ENCODE measurements at places on chromosomes 3 and 15.

DNA sequence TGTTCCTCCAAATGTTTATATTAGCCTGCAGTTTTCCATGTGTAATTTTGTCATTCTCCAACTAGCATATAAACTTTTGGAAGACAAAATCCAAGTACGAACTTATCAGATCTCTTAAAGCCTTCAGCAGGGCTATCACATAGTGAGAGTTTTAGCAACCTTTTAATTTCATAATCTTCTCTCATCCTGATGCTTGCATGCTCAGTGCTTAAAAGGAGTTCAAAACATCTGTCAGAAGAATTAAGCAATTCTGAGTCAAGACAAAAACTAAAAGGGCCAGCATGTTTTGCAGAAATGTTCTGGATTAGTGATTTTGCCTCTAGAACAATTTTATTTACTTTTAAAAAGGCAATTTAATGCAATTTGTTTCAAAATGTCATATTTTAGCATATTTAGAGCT, 73.4 kb upstream of the SLC2A2 start:
- DNase-seq: no peak

DNA sequence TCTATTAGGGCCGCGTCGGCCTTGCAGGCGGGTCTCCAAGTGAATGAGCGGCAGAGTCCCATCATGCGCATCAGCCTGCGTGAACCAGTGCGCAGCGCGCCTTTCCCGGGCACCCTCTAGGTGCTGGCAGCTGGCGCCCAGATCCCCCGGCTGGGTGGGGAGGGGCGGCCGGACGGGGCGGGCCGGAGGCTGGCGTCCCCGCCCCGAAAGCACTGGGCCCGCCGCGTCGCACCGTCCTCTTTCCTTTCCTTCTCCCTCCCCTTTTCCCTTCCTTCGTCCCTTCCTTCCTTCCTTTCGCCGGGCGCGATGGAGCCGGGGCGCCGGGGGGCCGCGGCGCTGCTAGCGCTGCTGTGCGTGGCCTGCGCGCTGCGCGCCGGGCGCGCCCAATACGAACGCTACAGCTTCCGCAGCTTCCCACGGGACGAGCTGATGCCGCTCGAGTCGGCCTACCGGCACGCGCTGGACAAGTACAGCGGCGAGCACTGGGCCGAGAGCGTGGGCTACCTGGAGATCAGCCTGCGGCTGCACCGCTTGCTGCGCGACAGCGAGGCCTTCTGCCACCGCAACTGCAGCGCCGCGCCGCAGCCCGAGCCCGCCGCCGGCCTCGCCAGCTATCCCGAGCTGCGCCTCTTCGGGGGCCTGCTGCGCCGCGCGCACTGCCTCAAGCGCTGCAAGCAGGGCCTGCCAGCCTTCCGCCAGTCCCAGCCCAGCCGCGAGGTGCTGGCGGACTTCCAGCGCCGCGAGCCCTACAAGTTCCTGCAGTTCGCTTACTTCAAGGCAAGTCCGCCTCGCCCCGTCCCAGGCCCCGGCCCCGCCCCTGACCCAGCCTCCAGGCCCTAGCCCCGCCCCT, at the start of gene CRTAP:
Gene CRTAP, plus strand, starts transcription at position 243 of the 850 bp plus-strand sequence. Its CDS starts 64 bp downstream, at position 307.
- DNase-seq: peak; percentile 79

DNA sequence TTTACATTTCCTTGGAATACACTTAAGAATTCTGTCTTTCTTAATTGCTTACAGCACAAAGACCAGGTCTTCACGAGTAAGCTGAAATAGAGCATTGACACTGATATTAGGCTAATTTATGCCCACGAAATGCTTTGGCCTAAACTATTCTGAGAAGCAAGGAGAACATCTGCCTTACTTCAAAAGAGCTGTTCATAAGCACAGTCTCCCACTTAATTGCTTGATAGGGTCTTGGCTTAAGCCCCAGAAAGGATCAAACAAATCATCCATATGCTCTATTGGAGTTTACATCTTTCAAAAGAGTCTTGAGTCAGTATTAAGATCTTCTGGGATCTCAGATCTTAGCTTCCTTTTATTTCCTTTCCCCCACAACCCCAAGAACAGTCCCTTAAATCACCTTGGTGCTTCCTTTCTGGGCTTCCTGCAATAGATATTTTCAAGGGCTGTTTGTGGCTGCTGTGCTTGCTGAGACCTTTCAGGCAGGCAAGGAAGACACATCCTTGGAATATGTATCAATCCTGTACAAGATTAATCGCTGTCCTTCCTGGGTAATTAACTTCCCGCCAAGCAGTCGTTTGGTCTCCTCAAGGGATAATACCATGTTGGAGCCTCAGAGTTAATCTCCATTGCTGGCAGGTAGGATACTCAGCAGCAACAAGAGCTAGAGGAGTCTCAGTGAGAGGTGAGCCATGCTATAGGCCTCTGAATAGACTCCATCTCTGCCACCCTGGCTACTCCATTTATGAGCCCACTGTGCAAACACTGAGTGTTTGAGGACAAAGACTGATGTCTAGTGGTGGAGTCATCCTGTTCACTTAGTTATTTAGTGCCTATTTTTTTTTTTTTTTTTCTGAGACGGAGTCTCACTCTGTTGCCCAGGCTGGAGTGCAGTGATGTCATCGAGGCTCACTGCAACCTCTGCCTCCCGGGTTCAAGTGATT, 37.1 kb downstream of the TMEM158 start:
- DNase-seq: no peak

GRCh38 chr15:65206750-65207149, 4.5 kb downstream of the CILP start:
- no peak for DNase-seq

DNA sequence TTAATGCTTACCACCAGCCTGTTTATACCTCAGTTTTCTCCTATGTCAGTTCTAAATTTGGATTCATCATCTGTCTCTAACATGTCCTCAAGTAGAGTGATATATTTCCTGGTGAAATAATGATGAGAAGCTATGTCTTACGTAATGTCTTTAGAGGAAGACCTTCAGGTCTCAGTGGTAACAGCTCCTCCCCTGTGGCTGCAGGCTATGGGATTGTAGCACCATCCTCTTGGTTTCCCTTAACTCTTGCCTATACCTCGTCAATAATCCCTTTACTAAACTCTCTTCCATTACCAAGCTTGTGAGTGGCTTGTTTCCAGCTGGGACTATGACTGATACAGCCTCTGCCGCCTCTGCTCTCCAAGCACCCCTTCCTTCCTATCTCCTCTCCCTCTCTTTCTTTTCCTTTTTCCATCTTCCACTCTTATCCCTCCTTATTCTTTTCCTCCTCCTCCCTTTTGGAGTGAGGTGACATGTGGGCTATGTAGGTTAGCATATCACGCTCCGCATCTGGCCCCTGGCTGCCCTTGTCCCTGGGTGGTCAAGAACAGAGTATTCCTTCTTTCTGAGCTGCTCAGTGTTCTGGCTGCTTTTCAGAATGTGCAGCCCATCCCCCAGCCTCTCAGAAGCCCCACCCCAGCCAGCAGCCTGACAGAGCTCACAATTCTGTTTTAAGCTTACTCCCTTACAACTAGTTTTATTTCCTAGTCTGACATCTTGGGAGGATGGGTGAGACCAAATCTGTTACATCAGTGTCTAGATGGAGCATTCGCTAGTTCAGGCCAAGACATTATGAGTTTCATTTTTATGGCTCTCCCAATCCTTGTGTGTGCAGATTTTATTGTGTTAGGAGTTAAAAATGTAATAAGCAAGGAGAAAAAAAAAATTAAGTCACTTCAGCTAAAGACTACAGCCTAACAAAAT, 75.0 kb upstream of the RNU6-1 start:
- no peak for DNase-seq

- no peak for DNase-seq
Measured at GRCh38 chr3:196694202-196694638, 17.8 kb downstream of the CEP19 start.

DNA sequence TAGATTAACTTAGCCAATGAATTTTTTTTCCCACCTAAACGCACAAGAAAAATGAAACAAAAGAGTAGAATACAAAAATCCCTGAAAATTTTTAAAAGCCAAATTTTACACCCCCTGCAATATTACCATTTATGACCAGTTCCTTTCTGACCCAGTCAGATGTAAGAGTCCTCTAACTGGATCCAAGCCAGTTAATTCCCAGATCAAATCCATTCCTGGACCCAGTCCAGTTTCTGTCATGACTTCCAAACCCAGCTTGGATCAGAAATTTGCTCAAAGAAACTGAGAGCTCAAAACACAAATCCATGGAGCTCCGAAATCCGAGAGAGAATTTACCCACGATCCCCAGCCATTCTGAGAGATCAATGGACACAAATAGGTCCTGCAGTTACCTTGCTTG, 17.0 kb upstream of the ALDH1L1 start:
- DNase-seq: no peak

DNA sequence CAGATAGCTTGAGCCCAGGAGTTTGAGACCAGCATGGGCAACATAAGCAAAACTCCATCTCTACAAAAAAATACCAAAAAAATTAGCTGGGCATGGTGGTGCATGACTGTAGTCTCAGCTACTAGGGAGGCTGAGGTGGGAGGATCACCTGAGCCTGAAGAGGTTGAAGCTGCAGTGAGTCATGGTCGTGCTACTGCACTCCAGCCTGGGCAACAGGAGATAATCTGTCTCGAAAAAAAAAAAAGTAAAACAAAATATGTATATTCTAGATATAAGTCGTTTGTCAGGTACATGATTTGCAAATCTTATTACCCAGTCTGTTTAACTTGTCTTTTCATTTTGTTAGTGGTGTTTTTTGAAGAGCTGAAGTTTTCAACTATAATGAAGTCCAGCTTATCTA, 40.2 kb downstream of the ZNF860 start:
- no peak for DNase-seq

Measured in T-helper 1 cell (primary cell).